CD4-positive, CD25-positive, alpha-beta regulatory T cell (primary cell): ENCODE measurements at places on chromosomes 12 and 14. TPM values are rescaled to one million over a fixed set of nuclear protein-coding genes. Genes with fewer than 3 reads are reported as not detected.
A peak's percentile ranks its signal among the peaks of the same experiment; 100 is the strongest.

Gene PIK3C2G
- polyA plus RNA-seq, result not detected

Gene TAS2R13
- not detected for polyA plus RNA-seq

Gene JPH4
- 0.14 TPM for polyA plus RNA-seq

Gene IAPP
- not detected for polyA plus RNA-seq

Gene NGB
- polyA plus RNA-seq, result not detected

Gene SCN8A
- polyA plus RNA-seq, result 0.48 TPM

DNA sequence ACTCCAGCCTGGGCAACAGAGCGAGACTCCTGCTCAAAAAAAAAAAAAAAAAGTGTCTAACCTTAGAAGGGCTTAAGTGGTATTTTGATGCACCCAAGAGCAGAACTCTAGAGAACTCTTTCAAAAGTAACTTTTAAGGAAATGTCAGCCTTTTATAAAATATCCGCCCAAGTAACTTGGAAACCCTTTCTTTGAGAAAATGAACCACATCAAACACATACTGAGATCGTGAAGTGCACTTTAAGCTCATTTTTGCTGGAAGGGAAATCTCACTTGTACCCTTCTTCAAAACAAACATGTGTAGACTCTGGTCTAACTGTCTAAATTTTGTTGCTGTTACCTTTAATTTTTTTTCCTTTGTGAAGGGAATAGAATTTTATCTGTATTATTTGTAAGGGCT lies 5.5 kb downstream of the C12orf56 start:
- peak overlapping the region; percentile 59 for H3K4me3 ChIP-seq
- H3K36me3 ChIP-seq, result no peaks in the 10 kb centered on the region
- peaks cover 18% of the 10 kb centered on the region for H3K4me1 ChIP-seq
- DNase-seq, result peak; percentile 40
- peak overlapping the region; percentile 34 for H3K27ac ChIP-seq

- peaks cover 30% of the 10 kb centered on the region for H3K36me3 ChIP-seq
- DNase-seq, result no peak
- H3K4me1 ChIP-seq, result no peaks in the 10 kb centered on the region
- no peak overlapping the region for H3K27ac ChIP-seq
- no peak overlapping the region for H3K4me3 ChIP-seq
Measured at GRCh38 chr12:26691234-26691970, 141.6 kb downstream of the ITPR2 start.

- no peaks in the 10 kb centered on the region for H3K36me3 ChIP-seq
- DNase-seq, result no peak
- H3K4me3 ChIP-seq, result no peak overlapping the region
Measured at GRCh38 chr14:70652871-70653270, 11.2 kb downstream of the TTC9 start.

DNA sequence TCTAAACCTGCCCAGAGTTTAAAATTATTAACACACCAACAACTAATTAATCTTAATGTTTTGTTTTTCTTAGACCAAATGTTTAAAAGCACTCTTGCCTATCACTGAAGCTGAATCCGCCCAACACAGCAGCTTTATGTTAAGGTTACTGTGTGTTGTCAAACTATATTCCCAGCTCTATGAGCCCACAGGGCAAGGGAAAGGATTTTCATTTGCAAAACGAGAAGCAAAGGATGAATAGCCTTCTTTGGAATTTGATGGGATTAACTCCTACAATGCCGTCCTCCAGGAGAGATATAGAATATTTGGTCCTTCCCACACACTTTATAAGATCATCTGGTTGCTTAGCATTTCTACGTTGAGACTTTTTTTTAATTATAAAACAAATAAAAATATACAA lies 43.7 kb downstream of the DUSP16 start:
- H3K27me3 ChIP-seq, result no peaks in the 10 kb centered on the region
- no peak overlapping the region for H3K27ac ChIP-seq
- H3K4me3 ChIP-seq, result no peak overlapping the region
- DNase-seq, result no peak
- H3K4me1 ChIP-seq, result peaks cover 55% of the 10 kb centered on the region

- DNase-seq, result no peak
- H3K36me3 ChIP-seq, result peaks cover 55% of the 10 kb centered on the region
- H3K27ac ChIP-seq, result no peak overlapping the region
- no peaks in the 10 kb centered on the region for H3K4me1 ChIP-seq
- no peaks in the 10 kb centered on the region for H3K27me3 ChIP-seq
Measured at GRCh38 chr14:77554207-77554606, 55.6 kb upstream of the ISM2 start.

GRCh38 chr12:110849748-110850403 lies 3.1 kb downstream of the CCDC63 start:
- no peak for DNase-seq
- no peaks in the 10 kb centered on the region for H3K4me1 ChIP-seq
- H3K27me3 ChIP-seq, result peaks cover 21% of the 10 kb centered on the region

GRCh38 chr14:31228533-31228932 lies 20.9 kb upstream of the HECTD1 start:
- DNase-seq, result no peak
- no peak overlapping the region for H3K4me3 ChIP-seq
- no peak overlapping the region for H3K27ac ChIP-seq
- no peaks in the 10 kb centered on the region for H3K4me1 ChIP-seq
- no peaks in the 10 kb centered on the region for H3K27me3 ChIP-seq

GRCh38 chr12:88258396-88258795 lies 116.3 kb downstream of the TMTC3 start:
- no peak overlapping the region for H3K4me3 ChIP-seq
- no peaks in the 10 kb centered on the region for H3K36me3 ChIP-seq
- no peaks in the 10 kb centered on the region for H3K27me3 ChIP-seq
- DNase-seq, result no peak
- H3K27ac ChIP-seq, result no peak overlapping the region

DNA sequence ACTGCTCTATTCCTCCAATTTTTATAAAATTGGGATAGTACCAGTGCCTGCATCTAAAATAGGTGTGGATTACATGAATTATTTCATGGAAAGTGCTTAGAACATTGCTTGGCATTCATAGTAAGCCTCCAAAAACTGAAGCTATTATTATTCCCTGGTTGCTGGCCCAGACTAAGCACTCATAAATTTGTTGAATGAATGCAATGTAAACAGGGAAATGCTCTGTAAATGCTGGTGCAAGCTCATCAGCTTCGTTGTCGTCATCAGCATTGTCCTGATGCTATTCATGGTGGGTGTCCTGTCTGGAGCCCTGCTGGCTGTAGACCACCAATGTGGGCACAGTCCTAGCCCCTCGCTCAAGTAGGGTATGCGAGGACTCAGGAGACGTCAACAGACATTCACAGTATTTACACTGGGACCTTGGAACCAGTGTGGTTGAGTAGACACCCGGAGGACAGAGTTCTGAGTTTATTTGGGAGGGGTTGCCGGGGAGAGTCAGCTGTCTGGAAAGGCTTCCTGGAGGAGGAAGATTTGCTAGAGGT lies 16.5 kb downstream of the BDKRB2 start:
- no peak overlapping the region for H3K27ac ChIP-seq
- no peaks in the 10 kb centered on the region for H3K4me1 ChIP-seq
- no peak for DNase-seq
- H3K4me3 ChIP-seq, result no peak overlapping the region
- no peaks in the 10 kb centered on the region for H3K36me3 ChIP-seq
- H3K27me3 ChIP-seq, result no peaks in the 10 kb centered on the region

- H3K27ac ChIP-seq, result no peak overlapping the region
- no peak overlapping the region for H3K4me3 ChIP-seq
- peaks cover 31% of the 10 kb centered on the region for H3K4me1 ChIP-seq
- H3K36me3 ChIP-seq, result no peaks in the 10 kb centered on the region
- H3K27me3 ChIP-seq, result no peaks in the 10 kb centered on the region
Measured at GRCh38 chr12:9776781-9777180, 16.1 kb upstream of the CD69 start.

DNA sequence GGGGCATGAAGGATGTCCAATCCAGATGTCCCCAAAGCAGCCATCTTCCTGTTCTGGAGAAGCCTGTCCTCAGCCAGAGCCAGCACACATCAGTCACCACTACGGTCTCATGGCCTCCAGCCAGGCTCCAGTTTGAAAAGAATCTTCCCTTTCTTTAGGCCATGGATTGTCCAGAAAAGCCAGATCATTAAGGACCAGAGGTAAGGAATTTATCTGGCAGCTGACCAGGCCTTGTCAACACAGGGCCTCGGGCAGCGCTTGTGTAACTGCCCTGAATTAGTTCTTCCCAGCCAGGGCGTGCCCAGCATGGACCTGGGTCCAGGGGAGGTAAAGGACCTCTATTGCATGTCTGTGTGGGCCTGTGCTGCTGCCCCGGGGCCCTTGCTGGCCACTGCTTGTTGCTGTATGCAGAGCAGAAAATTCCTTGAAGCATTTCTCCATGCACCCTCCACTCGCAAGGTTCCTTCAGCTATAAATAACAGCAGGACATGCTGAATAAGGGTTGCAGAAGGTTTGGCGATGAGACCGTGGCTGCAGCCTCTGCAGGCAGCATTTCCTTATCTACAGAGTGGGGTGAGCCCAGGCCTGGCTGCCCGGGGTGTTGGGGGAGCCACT lies 21.7 kb upstream of the VPS37B start:
- H3K4me3 ChIP-seq, result no peak overlapping the region
- H3K27me3 ChIP-seq, result no peaks in the 10 kb centered on the region
- DNase-seq, result no peak
